ENCODE measurements at places on chromosomes 16 and 17.

- DNase-seq = no peak
Observed at GRCh38 chr16:9917691-9918090, 264.5 kb downstream of the GRIN2A start.

GRCh38 chr17:20922128-20922670 lies 120.6 kb downstream of the USP22 start:
- DNase-seq = no peak

- DNase-seq = no peak
Observed at GRCh38 chr17:44915321-44915726, at the start of gene GFAP. TSS of gene GFAP (minus strand) at chr17:44915500. CDS start at chr17:44915486, 14 bp downstream.

- DNase-seq = no peak
Observed at GRCh38 chr17:38894276-38894675, 24.4 kb downstream of the LASP1 start.

DNA sequence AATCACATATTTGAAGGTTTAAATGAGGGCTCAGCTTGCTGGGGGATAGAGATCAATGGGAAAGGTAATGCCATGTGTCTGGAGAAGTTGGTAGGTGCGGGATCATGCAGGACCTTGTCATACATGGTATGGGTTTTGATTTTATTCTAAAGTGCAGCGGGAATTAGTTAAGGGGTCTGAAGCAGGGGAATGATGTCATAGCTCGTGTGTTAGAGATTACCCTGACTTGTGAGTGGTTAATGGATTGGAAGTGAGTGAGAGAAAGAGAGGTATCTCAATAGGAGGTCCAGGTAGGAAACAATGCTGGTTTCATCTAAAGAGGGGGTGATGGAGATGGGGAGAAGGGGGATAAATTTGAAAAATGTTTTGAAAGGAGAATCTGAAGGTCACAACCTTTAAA lies 280.0 kb downstream of the SHISA9 start:
- DNase-seq = no peak

GRCh38 chr16:80027007-80027965 lies 426.7 kb upstream of the MAF start:
- peak; percentile 93 for DNase-seq

DNA sequence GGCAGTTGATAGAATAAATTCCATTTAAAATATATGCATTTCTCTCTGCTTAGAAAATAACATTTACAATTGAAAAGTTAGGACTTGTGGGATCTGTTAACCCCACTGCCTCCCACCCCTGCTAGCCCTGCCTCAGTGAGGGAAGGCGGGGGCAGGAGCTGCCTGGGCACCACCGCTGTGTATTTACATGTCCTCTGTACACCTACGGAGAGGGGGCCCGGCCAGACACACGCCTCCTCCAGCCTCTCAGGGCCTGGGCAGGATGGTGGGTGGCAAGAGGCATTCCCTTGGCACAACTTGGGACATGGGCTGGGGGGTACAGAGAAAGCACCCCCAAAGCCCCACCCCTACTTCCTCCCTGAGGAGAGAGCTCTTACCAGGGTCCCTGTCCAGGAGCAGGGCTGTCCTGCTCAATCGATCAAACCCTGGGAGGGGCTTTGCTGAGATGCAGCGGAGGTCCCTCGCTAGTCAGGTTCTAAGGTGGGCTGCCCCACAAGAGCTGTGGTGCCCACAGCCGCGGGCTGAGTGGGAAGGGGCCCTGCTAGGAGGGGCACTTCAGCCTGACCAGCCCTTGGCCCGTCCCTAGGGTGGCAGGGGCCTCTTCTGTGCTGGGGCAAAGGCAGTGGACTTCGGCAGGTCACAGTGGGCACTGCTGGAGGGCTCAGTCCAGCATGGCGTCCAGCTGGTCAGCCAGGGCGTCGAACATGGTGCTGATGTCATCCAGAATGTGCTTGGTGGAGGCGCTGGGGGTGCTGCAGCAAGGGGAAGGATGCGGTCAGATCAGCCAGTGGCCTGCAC lies 14.7 kb downstream of the CASKIN2 start:
- no peak for DNase-seq

DNA sequence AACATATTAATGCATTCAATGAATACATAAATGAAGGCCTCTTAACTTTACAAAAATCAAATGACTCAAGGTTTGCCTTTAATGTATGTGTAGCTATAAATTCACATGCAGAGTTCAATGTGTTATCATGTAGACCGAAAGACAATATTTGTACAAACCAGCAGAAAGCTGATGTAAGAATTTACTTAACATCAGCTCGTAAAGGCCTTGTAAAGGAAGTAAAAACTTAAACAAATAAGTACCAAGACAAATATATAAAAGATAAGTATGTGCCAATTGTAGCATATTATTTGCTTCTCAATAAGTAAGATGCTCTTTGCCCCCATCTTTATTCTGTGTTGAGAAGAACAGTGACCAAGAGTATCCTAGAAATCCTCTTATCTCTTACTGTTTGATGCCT lies 105.7 kb downstream of the SYCE1L start:
- no peak for DNase-seq

GRCh38 chr17:17379197-17379991 lies 76.2 kb downstream of the NT5M start:
- DNase-seq = no peak

- DNase-seq = no peak
Observed at GRCh38 chr17:8345052-8345690, 5.5 kb downstream of the ODF4 start.

GRCh38 chr16:73033271-73033998 lies 14.5 kb downstream of the ZFHX3 start:
- DNase-seq = no peak

- DNase-seq = no peak
Observed at GRCh38 chr17:15134363-15134762, 130.8 kb downstream of the PMP22 start.

- no peak for DNase-seq
Observed at GRCh38 chr17:4004517-4005295, 40.5 kb upstream of the ATP2A3 start.

- no peak for DNase-seq
Observed at GRCh38 chr17:28760601-28761562, 17.1 kb downstream of the TRAF4 start.

GRCh38 chr17:1985686-1986085 lies 39.4 kb downstream of the RTN4RL1 start:
- no peak for DNase-seq

DNA sequence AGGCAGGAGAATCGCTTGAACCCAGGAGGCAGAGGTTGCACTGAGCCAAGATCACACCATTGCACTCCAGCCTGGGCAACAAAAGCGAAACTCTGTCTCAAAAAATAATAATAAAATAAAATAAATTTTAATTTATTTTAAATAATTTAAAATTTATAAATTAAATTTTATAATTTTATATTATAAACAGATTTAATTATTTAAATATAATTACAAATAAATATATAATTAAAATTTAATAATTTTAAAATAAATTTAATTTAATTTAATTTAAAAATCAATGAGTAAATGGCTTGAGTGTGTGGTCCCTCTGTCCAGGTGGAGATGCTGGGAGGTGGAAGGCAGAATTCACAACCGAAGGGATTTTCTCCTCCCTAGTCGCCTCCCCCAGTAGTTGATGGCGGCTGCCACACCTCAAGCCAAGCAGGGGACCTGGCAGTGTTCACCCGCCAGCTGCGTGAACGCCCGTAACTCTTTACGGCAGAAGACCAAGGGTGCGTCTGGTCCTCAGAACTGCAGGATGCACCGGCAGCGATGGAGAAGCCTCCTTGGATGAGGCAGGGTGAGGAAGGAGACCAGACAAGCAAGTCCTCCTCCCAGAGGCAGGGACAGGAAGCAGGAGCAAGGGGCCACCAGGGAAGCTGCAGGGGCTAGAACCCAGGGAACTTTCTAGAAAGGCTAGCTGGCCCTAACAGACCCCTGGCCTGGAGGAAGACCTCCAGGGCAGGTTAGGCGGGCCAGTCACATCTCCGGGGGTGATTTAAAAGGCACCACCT lies 22.9 kb upstream of the KRT17 start:
- DNase-seq = no peak

Measured in vagina (tissue), 2 donors.